ENCODE measurements at places on chromosomes 3 and 15.

- DNase-seq: no peak
Measured at GRCh38 chr3:174335324-174335723, 523.8 kb upstream of the NAALADL2 start.

GRCh38 chr3:83513051-83513450, 1445.7 kb upstream of the CADM2 start:
- no peak for DNase-seq

GRCh38 chr15:52308446-52309153, 13.0 kb upstream of the MYO5C start:
- no peak for DNase-seq

- DNase-seq: no peak
Measured at GRCh38 chr3:50336452-50337174, 4.0 kb downstream of the RASSF1 start.

- no peak for DNase-seq
Measured at GRCh38 chr3:64234571-64234970, 9.3 kb upstream of the PRICKLE2 start.

GRCh38 chr15:28899061-28899738, 13.4 kb downstream of the APBA2 start:
- DNase-seq: no peak

- DNase-seq: no peak
Measured at GRCh38 chr15:66007663-66008262, 138.5 kb downstream of the RAB11A start.

GRCh38 chr3:39323494-39323893, 6.0 kb upstream of the CCR8 start:
- no peak for DNase-seq

DNA sequence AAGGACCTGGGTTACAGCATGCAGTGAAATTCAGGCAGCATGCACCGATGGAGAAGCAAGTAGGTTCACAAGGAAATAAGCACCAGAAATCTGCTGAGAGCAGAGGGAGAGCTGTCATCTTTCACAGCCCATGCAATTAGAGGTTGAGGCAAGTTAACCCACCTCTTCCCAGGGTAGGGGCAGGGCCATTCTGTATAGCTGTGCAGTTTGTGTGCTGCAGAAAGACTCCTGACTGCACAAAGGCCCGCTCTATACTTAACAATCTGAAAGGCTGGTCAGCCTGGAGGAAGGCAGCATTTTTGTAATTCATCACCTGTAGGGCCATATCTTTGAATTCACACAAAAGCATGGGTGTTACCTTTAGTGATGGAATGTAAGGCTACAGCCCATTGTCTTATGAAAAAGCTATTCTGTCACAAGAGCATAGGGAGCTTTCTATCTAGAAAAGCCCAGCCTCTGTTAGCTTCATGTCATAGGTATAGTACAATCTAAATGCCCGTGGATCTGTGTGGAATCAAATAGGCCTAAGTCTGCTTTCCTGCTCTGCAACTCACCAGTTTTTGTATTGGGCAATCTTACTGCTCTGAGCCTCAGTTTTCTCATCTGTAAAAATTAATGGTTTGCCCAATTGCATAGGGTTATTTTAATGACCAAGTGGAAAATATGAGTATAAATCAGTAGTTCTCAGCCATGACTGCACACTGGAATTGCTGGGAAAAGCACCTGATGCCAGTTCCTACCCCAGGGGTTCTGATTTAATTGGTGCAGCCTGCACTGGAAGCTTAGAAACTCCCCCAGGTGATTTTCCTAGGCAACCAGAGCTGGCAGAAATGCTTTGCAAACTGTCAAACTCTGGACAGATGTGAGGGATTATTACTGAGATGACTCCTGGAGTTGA, 65.2 kb downstream of the ATP13A5 start:
- DNase-seq: no peak

DNA sequence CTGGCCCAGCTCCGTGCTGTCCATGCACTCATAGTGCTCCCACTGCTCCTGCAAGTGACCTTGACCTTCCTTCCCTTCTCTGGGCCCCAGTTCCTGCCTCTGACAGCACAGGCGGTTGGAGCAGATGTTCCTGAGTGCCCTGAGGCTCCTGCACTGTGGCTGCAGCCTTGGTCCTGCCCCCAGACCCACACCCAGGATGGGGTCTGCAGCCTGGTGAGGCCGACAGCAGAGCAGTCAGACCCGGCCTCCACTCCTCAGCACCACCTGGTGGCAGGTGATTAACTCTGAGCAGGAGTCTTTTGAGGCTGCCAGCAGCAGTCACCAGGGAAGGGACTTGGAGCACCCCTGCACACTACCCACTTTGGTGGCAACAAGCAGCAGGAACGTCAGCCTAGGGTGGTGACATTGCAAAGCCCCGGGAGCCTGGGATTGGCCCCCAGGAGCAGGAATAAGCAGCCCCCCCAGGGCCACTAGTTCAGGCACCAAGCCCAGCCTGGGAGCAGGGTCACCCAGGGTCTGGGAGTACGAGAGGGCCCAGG, 64.6 kb downstream of the CYP11A1 start:
- no peak for DNase-seq

GRCh38 chr15:79431636-79432344, at the start of gene MINAR1:
Gene MINAR1 (plus strand): TSS chr15:79432336. CDS start chr15:79456148, 23,812 bp downstream.
- no peak for DNase-seq

DNA sequence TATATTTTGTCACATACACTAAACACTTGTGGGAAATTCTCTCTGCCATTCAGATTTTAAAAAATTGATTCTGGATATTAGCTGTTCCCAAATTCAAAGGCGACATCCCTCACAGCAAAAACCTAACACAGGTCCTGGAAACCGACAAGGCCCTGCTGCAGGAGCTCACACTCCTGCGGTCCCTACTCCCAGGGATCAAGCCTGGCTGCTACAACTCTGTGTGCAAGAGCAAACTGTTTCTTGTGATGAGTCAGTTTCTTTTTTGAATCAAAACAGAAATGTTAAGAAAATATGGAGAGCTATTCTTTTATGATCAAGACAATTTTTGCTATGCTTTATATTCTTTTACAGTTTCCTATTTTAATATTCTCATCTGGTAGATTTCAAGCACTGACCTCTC, 51.0 kb upstream of the TJP1 start:
- no peak for DNase-seq

DNA sequence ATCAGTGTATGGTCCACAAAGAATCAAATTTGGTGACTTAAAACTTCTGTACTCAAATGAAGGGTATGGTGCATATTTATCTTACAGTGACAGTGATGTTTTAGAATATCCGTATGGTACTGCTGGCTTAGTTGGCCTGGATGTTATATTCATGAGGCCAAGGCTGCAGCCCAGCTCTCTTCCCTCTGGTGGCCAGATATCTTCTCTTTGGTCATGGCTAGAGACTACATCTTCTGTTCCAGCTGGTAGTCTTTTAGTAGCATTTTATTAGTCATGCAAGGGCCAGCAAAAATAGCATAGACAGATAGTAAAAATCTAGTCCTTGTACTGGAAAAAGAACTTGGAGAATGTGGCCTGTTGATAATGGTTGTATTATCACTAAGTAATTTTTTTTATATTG, 124.0 kb upstream of the ROPN1 start:
- no peak for DNase-seq

DNA sequence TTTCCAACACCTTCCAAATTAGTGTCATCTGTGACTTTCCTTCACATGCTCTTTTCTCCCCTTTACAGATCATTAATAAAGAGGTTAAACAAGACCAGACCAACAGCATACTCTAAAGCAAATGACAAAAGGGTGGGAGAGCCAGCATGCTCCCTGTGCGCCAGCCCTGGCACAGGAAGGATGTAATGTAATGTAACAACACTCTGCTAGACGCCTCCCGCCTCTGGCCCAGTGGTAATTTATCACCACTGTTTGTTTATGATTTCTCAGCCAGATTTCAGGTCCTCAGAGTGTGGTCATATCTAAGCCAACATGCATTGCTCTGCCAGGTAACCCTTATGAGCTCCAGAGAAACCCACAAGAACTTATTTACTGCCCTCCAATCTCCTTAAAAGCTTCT, 189.5 kb upstream of the WNT5A start:
- no peak for DNase-seq

- DNase-seq: no peak
Measured at GRCh38 chr3:64450396-64450956, 225.2 kb upstream of the PRICKLE2 start.

GRCh38 chr15:43879386-43880355, 52.9 kb downstream of the WDR76 start:
- DNase-seq: no peak

- DNase-seq: no peak
Measured at GRCh38 chr3:15495461-15496340, 25.8 kb downstream of the COLQ start.

- no peak for DNase-seq
Measured at GRCh38 chr3:51681453-51681852, 10.4 kb downstream of the TEX264 start.

GRCh38 chr3:162269636-162270458, 773.2 kb downstream of the OTOL1 start:
- DNase-seq: no peak

DNA sequence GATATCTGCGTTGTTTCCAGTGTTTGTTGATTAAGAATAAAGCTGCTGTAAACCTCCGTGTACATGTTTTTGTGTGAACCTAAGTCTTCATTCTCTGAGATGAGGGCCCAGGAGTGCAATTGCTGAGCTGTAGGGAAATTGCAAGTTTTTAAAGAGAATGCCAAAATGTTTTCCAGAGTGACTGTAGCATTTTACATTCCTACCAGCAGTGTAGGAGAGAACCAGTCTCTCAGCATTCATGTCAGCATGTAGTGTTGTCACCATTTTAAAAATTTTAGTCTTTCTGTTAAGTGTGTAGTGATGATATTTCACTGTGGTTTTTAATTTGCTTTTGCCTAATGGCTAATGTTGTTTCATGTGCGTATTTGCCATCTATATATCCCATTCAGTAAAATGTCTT, 3.4 kb upstream of the MGLL start:
- DNase-seq: no peak

DNA sequence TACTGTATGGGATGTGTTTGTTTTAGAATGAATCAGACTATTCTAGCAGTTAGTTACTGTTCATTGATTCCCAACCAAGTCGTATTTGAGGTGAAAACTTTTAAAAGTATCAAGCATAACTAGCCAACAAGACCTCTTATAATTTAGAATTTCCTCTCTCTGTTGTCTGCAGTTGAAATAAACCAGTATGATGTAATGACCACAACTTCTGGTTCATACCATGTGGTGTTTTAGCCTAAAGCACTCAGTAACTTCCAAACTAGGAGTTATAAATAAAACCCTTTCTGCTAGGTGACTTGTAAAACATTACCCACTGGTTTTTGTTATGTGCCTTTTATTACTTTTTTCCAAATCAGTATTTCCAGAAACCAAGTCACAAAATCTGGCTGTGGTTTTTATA, 19.8 kb upstream of the P2RY12 start:
- DNase-seq: no peak

DNA sequence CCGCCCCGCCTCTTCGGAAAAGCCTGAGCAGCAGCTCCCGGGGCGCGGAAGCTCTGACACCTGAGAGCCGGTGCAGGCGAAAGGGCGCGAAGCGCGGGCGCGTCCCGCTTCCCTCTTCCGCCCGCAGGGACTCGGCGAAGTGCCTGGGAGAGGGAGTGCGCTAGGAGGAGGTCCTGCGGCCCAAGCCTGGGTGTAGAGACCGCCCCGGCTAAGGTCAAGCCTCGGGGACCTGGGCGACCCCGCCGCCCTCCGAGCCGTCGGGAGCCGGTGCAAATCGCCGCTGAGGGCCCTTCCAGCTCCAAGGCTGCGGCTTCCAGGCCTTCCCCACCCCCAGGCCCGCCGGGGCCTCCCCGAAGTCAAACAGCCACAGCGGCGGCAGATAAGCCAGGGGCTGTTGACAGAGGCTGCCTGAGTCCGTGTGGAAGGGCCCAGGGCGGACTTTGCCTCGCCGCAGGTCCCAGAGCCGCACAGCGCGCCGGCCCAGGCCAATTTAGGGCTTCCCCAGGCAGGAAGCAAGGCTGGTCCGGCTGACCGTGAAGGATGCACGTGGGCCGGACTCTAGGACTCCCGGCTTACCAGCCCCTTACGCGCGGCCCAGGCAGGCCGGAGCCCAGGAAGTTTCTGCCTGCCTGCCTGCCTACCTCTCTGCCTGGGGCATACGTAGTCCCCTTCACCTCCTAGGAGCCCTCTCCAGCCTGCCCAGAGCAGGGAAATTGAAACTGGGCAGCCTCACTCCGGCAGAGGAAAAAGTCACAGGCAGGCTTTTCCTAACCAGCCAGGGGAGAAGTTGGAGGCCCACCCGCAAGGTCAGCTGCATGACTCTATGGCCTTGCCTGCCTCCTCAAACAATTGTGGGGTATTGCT, 2.3 kb downstream of the ITPKA start:
- DNase-seq: no peak

- peak; percentile 63 for DNase-seq
Measured at GRCh38 chr3:141303481-141304223, 64.7 kb upstream of the ZBTB38 start.

GRCh38 chr3:3097958-3098357, 12.2 kb downstream of the IL5RA start:
- no peak for DNase-seq

GRCh38 chr3:71584394-71585011, 975 bp upstream of the FOXP1 start:
- DNase-seq: peak; percentile 68

- no peak for DNase-seq
Measured at GRCh38 chr15:67107014-67107812, 41.8 kb downstream of the SMAD3 start.

- peak; percentile 32 for DNase-seq
Measured at GRCh38 chr3:100463002-100463401, 29.4 kb upstream of the TMEM45A start.

Measured in nucleus accumbens (tissue), 56 donors.